CD4-positive, alpha-beta T cell treated with Interleukin-4 for 1 hour (primary cell): ENCODE measurements at places on chromosomes 7 and 10.

DNA sequence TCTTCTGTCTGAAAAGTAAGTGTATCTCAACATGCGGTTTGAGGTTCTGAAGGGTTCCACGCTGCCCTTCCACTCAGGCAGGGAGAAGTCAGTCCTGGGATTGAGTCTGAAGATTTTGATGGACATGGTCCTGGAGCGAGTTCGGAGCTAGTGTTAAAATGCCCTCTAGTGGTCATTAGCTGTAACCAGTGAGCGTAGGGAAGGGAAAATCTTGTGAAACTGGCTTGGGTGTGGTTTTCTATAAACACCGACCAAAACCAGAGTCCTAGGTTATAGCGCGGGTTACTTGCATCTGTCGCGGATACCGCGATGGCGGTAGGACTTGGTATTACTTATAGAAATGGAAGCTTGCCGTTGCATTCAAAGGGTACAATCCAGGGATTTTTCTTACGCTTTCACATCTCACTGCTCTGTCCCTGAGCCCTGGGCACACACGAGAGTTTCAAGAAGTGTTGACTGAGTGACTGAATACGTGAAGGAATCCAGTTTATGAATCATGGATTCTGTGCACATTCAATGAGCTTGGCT is 348.2 kb upstream of the C7orf33 start:
- DNase-seq: no peak

DNA sequence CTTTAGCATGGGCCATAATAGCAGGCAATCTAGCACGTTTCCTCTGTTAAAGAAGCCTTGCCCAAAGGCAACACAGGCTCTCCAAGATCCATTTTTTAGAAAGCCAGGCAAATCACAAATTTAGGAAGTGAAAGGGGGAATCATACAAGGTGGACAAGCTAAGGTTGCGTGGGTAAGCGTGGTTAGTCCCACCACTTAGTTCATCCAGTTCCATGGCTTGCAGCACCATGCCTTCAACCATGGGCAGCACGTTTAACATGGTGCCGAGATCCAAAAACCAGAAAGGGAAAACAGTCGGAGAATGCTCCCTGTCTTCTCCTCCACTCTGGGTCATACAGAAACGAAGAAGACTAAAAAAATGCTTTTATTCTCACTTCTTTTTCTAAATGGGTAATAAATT is 234.4 kb upstream of the IMMP2L start:
- DNase-seq: no peak

DNA sequence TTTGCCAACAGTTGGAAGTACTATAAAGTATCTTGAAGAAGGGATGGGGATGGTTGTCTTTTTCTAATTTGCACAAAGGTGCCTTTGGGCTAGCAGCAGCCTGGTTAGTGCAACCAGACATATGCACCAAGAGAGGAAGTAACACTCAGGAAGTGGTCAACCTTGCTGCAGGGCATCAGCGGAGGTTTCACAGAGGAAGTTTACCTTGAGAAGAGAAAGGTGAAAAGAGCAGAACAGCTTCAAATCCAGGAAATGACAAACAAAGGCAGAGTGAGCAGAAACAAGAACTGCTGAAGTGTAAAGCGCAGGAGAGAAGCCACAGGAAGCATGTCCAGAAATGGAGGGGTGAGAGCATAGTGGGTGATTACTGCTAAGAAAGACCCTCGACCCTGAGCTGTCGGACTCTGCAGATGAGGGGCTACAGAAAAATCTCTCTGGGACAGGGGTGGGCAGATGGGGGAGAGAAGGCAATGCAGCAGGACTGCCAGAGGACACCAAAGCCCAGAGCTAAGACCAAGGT is 66.9 kb downstream of the STK17A start:
- DNase-seq: peak; percentile 88

DNA sequence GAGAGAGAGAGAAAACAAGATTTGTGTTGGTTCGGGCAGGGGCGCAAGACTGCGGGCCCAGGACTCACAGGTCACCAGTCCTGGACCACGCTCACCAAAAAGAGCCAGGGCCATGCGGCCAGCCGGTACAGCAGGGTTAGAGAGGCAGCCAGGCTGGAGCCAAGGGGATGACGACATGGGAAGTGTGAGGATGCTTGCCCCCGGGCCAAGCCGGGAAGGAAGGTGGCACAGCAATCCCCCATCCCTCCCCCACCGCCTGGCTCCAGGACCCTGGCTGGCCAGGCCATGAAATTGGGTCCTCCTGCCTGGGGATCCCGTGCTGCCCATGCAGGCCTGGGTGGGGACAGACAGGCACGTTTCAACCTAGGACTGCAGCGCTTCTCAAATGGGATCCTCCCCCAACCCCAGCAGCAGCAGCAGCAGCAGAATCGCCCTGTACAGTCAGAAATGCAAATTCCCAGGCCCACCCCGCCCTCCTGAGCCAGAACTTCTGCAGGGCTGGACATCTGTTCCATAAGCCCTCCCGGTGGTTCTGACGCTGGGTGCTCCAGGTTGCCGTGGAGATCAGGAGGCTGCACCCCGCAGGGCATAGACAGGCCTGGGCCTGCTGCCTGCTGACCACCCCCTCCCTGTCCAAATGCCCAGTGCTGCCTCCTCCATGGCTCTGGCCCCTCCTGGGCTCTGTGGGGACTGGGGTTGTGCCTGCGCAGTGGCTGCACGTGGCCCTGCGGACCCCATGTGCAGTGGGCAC is 35.0 kb downstream of the YKT6 start:
- DNase-seq: no peak

DNA sequence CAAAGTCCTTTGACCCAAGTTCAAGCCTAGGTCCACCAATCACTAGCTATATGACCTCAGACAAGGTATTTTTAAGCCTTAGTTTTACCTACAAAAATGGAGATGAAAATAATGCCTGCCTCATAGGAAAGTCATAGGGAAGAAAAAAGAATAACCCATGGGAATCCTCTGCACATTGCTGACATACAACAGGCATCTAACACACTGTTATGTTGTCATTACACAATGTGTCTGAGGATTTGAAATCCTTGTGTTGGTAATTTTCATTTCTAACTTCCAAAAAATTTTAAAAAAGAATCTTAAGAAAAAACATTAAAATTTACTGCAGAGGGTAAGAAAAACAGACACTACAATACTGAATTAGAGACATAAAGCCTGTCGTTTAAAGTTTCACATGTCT is 5.7 kb downstream of the ANK3 start:
- DNase-seq: no peak

DNA sequence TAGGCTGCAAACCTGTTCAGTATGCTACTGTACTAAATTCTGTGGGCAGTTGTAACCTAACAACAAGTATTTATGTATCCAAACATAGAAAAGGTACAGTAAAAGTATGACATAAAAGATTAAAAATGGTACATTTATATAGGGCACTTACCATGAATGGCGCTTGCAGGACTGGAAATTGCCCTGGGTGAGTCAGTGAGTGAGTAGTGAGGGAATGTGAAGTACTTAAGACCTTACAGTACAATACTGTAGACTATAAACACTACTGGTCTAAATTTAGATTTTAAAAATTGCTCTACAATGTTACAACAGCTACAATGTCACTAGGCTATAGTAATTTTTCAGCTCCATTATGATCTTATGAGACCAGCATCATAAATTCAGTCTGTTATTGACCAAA is 146.0 kb upstream of the GNAI1 start:
- no peak for DNase-seq

DNA sequence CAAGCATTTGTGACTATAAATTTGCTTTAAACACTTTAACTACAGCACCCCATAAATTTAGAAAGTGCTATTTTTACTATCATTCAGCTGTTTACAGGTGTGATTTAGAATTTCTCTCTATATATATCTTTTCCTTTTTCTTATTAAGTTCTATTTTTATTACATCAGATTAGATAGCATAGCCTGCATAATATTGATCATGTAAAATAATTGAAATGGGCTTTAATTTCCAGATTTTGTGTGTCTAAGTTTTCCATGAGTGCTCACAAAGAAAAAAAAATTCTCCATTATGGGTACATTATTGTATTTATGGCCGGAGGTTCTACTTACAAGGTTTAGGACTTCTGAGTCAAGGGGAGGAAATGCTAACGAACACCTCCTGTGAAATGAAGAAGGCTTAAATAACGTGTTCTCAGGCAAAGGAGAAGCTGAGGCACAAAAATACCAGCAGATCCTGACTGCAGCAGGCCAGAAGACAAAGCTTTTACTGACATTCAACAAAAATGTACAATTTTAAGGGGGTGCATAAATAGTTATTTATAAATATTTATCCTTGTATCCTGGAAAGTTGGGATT is 114.2 kb downstream of the RNF133 start:
- DNase-seq: no peak

DNA sequence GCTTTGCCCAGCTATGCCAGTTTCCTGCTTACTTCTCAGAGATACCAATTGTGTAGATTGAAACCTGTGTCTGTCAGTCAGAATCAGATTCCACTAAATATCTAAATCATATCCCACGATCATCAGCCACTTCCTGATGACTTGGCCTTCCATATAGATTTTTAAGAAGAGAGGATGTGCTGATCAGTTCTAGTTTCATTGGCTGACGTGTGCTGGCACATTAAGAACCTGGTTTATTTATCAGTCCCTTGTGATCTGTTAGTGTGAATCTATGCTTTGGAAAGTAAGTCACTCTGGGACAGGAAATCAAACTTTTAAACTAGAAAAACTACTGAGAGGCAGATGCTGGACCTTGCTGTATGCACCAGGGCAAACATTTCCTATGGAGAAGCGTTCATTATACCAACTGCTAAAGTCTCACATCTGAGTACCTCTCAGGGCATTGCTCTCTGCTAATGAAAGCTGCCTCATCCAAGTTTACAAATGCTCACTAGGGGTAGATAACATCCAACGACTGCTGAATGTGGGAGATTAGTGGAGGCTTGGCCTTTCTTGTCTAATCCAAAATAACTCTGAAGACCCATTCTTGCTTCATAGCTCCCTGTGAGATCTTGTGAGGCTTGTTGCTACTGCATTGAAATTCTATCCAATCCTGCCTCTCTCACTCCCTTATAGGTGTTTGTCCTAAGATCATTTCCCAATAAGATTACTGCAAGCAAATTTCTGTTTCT is 109.1 kb downstream of the ARL4A start:
- no peak for DNase-seq

DNA sequence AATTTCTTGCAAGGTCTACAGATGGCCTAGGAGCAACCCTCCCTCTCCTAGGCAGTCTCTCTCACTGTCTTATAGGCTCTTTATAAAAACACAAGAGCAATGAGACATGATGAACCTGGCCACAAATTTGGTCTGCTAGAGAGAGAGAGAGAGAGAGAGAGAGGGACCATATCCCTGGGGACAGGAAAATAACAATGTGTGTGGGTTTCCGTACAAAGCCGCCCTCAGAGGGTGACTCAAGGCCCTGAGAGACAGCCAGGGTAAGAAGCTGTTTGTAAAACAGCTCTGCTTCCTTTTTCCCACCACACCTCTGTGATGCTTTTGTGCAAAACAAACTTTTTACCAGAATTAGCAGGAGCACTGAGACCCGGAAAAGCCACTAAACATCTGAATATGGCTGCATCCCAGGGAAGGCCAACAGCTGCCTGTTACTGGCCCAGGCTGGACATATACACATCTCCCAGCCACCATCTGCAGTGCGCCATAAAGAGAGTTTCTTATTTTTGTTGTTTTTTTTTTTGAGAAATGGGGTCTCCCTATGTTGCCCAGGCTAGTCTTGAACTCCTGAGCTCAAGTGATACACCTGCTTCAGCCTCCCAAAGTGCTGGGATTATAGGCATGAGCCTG is 18.4 kb downstream of the GIMAP5 start:
- peak; percentile 86 for DNase-seq

GRCh38 chr7:37663693-37664092 is 19.9 kb upstream of the GPR141 start:
- no peak for DNase-seq
